ENCODE measurements at places on chromosomes 1 and 21. TPM values are rescaled to one million over a fixed set of nuclear protein-coding genes. Genes with fewer than 3 reads are reported as not detected.

FMO2 gene
- 292 TPM for total RNA-seq

GNG5 gene
- total RNA-seq: 87.2 TPM

HEATR1 gene
- 43.5 TPM for total RNA-seq

PDE9A gene
- 4.2 TPM for total RNA-seq

LIPI gene
- total RNA-seq: not detected

TBX15 gene
- total RNA-seq: 1.5 TPM
